ENCODE measurements at places on chromosomes 5 and 9. TPM values are rescaled to one million over a fixed set of nuclear protein-coding genes. Genes with fewer than 3 reads are reported as not detected.
A peak's percentile ranks its signal among the peaks of the same experiment; 100 is the strongest.

The FBXW11 gene
- total RNA-seq = 60.1 TPM

DNA sequence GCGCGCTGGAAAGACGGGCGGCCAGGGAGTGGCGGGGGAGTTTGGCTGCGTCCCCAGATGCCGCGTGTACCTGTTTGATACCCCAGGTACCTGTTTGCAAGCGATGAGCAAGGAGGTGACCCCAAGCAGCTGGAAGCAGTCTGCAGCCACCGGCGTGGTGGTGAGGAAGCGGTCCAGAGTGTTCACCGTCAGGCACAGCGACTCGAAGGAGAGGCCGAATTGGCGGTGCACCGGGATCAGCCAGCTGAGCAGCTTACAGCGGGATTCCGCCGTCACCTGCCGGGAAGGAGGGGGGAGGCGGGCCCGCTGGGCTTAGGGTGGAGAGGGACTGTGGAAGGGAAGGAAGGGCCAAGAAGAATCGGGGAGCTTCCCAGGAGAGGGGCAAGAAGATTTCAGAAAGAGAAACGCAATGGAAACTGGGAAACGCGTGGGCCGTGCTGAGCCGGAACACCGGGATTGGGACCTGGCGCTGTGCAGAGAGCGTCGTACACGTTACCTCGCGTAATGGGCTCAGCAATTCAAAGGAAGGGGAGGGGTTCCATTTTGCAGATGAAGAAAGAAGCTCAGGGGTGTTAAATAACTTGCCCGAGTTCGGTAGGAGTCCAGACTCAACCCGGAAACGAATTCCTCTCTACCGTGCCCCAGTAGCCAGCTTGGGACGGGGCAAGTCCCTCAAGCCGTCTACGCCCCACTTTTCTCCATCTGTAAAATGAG lies 980 bp downstream of the CCNO start:
- DNase-seq = no peak
- H3K36me3 ChIP-seq = no peaks in the 10 kb centered on the region
- H3K27me3 ChIP-seq = peaks cover 81% of the 10 kb centered on the region
- H3K4me3 ChIP-seq = peak overlapping the region; percentile 83
- H3K4me1 ChIP-seq = peaks cover 30% of the 10 kb centered on the region

DNA sequence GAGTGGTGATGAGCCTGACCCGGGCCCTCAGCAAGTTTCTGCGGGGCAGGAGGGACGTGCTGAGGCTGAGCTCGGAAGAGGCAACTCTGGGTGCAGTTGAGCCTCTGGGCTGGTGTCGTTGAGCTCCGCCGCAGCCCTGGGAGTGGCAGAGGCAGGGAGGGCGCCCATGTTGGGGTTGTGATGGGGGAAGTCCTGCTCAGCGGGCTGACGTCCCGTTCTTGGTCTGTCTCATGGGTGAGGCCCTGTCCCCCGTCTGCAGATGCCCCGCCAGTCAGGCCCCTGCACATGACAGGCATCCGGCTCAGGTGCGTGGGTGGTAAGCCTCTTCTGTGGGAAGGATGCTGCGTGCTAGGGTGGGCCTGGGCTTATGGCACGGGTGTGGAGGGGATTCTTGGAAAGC lies 64.3 kb downstream of the RXRA start:
- peaks cover 44% of the 10 kb centered on the region for H3K4me1 ChIP-seq
- no peaks in the 10 kb centered on the region for H3K27me3 ChIP-seq
- no peak overlapping the region for H3K27ac ChIP-seq
- DNase-seq = no peak
- no peaks in the 10 kb centered on the region for H3K36me3 ChIP-seq

GRCh38 chr9:128141604-128142003 lies 7.6 kb upstream of the LCN2 start:
- peaks cover 1% of the 10 kb centered on the region for H3K4me1 ChIP-seq
- peaks cover 11% of the 10 kb centered on the region for H3K27me3 ChIP-seq
- no peak overlapping the region for H3K4me3 ChIP-seq
- no peaks in the 10 kb centered on the region for H3K36me3 ChIP-seq
- DNase-seq = no peak

The CBY3 gene
- total RNA-seq = not detected

DNA sequence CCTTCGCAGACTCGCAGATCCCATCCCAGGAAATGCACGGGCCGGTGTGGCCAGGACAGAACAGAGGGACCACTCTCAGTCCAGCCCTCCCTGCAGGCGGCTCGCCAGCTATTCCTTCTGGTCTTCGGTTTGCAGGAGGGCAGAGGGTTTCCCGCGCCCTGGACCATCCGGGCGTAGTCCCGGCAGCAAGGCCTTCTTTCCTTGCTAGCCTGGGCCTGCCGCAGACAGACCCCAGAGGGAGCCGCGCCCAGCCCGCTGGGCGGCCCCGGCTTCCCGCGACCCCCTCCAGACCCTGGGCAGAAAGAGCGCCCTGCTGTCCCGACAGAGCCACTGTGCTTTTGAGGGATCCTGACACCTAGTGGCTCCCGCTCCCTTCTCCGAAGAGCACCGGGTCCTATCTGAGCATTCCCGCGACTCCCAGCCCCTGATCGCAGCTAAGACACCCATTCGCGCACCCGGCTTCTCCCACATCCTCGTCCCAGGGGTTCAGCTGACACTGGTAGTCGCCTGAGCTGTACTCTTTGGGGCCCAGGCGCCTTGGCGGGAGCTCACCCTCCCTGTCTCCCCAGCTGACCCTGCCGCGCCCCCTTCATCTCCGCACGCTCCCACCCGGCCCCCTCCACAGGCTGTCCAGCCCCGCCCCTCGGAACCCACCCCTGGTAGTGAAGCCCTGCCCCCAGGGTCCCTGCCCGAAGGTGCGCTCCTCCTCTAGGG lies 1.1 kb downstream of the CFAP90 start:
- H3K4me1 ChIP-seq = peaks cover 13% of the 10 kb centered on the region
- H3K27me3 ChIP-seq = peaks cover 32% of the 10 kb centered on the region
- no peak for DNase-seq
- no peak overlapping the region for H3K27ac ChIP-seq

DNA sequence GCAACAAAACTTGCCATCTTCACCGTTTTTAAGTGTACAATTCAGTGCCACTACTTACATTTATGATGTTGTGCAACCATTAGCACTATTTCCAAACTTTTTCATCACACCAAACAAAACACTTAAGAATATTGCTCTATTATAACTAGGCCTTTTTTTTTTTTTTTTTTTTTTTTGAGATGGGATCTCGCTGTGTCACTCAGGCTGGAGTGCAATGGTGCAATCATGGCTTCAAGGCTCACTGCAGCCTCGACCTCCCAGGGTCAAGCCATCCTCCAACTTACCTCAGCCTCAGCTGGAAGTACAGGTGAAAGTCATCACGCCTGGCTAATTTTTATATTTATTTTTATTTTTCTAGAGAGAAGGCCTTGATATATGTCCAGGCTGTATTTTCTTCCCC lies 22.3 kb upstream of the LMNB1 start:
- H3K4me3 ChIP-seq = no peak overlapping the region
- H3K27me3 ChIP-seq = peaks cover 7% of the 10 kb centered on the region
- H3K4me1 ChIP-seq = no peaks in the 10 kb centered on the region
- no peak overlapping the region for H3K27ac ChIP-seq

- H3K27me3 ChIP-seq = no peaks in the 10 kb centered on the region
- DNase-seq = no peak
- H3K4me3 ChIP-seq = no peak overlapping the region
- H3K27ac ChIP-seq = no peak overlapping the region
- peaks cover 20% of the 10 kb centered on the region for H3K36me3 ChIP-seq
Measured at GRCh38 chr9:22229069-22229468, 217.6 kb upstream of the DMRTA1 start.

DNA sequence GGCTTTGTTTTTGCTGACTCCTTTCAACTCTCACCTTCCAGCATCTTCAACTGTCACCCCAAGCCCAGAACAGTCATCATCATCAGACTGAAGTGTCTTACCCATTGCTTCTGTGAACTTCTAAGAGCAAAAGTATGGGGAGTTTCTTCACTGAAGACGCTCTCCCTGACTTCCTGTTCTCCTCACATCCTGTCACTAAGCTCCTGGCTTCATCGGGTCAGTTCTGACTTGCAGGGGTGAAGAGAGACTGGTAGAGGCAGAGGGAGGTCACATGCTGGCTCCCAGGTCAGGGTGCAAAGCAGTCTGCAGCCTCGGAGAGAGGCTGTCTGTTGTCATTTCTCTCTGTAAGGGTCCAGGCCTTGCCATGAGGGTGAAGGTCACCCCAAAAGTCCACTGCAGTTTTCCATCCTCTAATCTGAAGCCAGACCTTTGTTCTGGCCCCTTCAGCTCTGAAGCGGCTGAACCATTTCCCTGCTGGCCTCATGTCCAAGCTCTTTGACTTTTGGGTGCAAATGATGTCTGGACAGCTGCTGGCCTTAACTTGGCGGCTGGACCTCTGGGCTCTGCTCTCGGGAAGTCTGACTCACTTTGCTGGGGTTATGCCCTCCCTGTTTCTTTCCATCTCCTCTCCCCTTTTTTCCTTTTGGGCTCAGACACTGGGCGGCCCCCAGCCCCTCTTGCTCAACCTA lies 305.0 kb downstream of the RAB3C start:
- peaks cover 2% of the 10 kb centered on the region for H3K36me3 ChIP-seq
- H3K27me3 ChIP-seq = peaks cover 3% of the 10 kb centered on the region
- peaks cover 52% of the 10 kb centered on the region for H3K4me1 ChIP-seq
- no peak overlapping the region for H3K4me3 ChIP-seq

DNA sequence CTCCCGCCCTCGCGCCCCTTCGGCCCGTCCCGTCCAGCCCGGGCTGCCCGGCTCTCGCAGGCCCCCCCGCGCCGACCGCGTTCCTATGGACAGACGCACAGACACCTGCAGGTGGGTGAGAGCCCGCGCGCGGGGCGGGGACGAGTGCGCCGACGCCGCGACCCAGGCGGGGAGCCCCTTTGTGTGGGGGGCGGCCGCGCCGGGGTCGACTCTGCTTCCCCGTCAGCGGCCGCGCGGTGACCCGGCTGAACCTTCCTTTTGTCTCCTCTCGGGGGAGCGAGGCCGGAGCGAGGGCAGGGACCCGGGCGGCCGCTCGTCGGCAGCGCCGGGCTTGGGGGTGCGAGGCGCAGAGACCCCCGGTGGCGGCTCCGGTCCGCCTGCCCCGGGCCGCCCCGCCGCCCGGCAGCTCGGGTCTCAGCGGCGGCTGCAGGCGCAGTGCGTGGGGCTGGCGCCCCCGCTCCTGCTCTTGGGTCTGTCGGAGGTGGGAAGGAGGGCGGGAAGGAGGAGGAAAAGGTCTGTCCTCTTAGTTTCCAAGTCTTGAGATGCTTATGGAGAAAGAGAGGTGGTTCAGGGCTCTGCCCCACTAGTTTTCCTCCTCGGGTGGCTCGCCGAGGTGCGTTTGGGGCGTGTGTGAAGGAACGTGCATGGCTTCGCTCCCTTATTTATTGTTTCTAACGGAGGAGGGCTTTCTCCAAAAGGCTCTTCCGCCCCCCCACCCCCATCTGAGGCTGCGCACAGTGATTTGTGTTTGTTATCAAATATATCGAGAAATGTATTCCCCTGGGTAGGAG lies 576 bp downstream of the KIAA1958 start:
- H3K27ac ChIP-seq = peak overlapping the region; percentile 78
- no peaks in the 10 kb centered on the region for H3K36me3 ChIP-seq
- peak overlapping the region; percentile 92 for H3K4me3 ChIP-seq
- peak; percentile 88 for DNase-seq
- H3K27me3 ChIP-seq = no peaks in the 10 kb centered on the region

GRCh38 chr9:6777213-6777902 lies 19.6 kb downstream of the KDM4C start:
- H3K4me3 ChIP-seq = no peak overlapping the region
- no peak overlapping the region for H3K27ac ChIP-seq
- H3K27me3 ChIP-seq = no peaks in the 10 kb centered on the region
- H3K4me1 ChIP-seq = no peaks in the 10 kb centered on the region
- no peaks in the 10 kb centered on the region for H3K36me3 ChIP-seq
- peak; percentile 17 for DNase-seq

The GLRA1 gene
- not detected for total RNA-seq

DNA sequence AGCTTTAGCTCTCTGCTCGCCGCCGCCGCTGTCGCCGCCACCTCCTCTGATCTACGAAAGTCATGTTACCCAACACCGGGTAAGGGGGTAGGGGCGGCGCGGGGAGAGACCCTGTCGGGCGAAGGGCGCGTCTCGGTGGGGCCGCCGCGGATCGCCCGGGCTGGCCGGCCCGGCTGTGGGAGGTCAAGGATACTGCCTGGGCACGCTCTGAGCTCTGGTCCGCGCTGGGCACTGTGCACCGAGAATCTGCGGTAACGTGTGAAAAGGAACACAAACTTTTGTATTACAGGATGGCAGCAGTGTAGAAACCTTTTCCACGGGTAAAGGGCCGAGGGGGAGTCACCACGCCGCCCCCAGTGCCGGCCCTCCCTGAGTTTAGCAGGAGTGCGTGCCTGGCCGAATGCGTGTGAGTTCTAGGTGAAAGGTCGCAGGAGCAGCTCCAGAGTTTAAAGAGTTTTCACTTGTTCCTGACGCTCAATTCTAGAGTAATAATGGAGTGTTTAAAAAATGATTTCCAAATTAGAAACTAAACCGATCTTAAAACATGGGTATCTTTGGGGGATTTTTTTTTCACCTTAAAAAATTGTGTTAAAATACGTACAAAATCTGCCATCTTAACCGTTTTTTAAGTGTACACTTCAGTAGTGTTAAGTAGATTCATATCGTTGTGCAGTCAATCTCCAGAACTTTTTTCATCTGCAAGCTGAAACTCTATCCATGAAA lies at the start of gene HSDL2:
Gene HSDL2, plus strand, starts transcription at position 7 of the 723 bp plus-strand sequence. Its CDS starts 56 bp downstream, at position 63.
- H3K4me1 ChIP-seq = peaks cover 59% of the 10 kb centered on the region
- no peak for DNase-seq

The GMCL2 gene
- total RNA-seq = not detected

The IFNA2 gene
- total RNA-seq = not detected

- H3K27ac ChIP-seq = no peak overlapping the region
- no peak overlapping the region for H3K4me3 ChIP-seq
- no peaks in the 10 kb centered on the region for H3K4me1 ChIP-seq
- H3K36me3 ChIP-seq = peaks cover 39% of the 10 kb centered on the region
- no peak for DNase-seq
Measured at GRCh38 chr5:178143901-178144300, 9.8 kb downstream of the NHP2 start.

- H3K27ac ChIP-seq = peak overlapping the region; percentile 89
- DNase-seq = no peak
Measured at GRCh38 chr5:15501091-15501791, 1.3 kb downstream of the FBXL7 start.

DNA sequence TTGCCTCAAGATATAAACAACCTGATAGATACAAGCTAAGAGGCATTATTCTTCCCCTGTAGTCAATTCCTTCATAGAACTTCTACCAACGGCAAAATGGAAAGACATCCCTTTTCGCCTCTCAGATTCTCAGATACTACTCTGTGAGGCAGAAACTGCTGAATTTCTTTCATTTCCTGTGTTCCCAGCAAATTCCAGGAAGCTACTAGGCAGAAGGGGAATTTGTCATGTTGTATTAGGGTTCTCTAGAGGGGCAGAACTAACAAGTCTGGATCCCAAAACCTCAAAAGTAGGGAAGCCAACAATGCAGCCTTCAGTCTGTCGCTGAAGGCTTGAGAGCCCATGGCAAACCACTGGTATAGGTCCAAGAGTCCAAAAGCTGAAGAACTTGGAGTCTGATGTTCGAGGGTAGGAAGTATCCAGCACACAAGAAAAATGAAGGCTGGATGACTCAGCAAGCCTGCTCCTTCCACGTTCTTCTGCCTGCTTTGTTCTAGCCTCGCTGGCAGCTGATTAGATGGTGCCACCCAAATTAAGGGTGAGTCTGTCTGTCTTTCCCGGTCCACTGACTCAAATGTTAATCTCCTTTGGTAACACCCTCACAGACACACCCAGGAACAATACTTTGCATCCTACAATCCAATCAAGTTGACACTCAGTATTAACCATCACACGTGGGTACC lies 15.2 kb downstream of the RNF180 start:
- H3K27me3 ChIP-seq = no peaks in the 10 kb centered on the region
- H3K4me3 ChIP-seq = no peak overlapping the region
- no peak overlapping the region for H3K27ac ChIP-seq
- no peak for DNase-seq
- no peaks in the 10 kb centered on the region for H3K36me3 ChIP-seq

The DEPDC1B gene
- 1.9 TPM for total RNA-seq

GRCh38 chr9:32877639-32878217 lies 94.4 kb downstream of the TMEM215 start:
- no peaks in the 10 kb centered on the region for H3K27me3 ChIP-seq
- H3K36me3 ChIP-seq = no peaks in the 10 kb centered on the region
- no peaks in the 10 kb centered on the region for H3K4me1 ChIP-seq
